ENCODE measurements at places on chromosomes 7 and 10.

- no peak for DNase-seq
These were observed 63.8 kb downstream of the FOXP2 start for GRCh38 chr7:114478384-114478783.

DNA sequence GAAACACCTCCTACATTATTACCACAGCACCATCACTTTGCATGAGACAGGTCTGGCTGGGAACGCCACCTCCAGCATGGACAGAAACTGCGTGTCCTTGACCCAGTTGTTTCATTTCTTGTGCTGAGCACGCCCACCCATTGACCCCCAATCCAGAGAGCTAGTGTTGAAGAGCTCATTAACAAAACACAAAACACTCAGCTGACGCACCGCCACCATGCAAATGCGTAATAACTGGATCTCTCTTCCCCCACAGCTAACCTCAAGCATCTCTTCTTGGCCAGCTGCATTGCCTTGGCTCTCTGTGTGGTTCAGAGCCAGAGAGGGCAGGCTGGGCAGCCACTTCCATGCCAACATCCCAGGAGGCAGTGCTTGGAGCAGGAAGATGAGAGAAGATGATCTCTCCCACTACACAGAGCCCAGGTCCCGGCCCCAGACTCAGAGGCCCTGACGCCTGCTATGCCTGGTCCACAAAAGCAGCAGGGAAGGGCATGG, 173.5 kb downstream of the PLXNA4 start:
- DNase-seq = no peak

- no peak for DNase-seq
These were observed 2.1 kb downstream of the SP4 start for GRCh38 chr7:21429786-21430574.

DNA sequence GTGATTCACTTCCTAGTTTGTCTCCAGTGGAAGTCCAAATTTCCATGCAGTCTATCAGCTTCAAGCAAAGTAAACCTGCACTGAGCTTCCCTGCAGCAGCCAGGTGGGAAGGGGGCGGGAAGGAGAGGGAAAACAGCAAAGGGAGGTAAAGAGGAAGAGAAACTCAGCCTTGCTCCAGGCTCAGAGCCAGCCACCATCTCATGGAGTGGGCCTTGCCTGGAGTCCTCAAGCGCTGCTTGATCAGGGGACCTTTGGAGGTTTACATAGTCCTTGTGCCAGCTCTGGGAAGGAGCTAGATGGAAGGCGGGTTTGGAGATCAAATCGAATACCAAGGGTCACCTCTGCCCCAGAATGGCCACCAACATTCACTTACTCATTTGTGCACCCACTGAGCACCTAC, 7.4 kb downstream of the CRTAC1 start:
- DNase-seq = no peak

GRCh38 chr10:71714031-71714410, 5.6 kb downstream of the C10orf105 start:
- DNase-seq = no peak

GRCh38 chr10:86526606-86527005, 5.0 kb upstream of the WAPL start:
- DNase-seq = no peak

DNA sequence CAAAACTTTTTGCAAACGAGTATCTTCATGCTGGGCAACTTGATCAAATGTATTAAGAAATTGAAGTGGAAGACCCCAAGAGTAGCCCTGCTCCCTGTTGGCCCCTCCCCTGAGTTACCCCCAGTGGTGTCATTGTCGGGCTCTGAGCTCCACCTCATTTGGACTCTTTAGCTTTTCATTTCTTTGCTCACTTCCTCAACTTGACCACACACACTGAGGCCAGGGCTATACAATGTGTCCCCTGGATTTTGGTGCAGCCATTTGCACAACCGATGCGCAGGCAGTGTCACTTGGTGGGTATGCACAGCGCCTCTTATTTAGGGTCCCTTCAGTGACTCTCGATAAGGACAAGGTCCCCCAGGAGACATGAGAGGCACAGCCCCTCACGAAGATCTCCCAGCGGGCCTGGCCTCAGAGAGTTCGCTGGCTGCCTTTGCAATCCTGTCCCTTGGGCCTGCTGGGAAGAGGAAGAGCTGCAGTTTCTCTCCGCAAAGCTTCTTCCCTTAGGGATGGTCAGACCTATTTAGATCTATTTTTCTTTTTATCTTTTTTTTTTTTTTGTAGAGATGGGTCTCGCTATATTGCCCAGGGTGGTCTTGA, 2.5 kb upstream of the MUC3A start:
- DNase-seq = no peak

- no peak for DNase-seq
These were observed 19.4 kb downstream of the GATA3 start for GRCh38 chr10:8073691-8074416.

DNA sequence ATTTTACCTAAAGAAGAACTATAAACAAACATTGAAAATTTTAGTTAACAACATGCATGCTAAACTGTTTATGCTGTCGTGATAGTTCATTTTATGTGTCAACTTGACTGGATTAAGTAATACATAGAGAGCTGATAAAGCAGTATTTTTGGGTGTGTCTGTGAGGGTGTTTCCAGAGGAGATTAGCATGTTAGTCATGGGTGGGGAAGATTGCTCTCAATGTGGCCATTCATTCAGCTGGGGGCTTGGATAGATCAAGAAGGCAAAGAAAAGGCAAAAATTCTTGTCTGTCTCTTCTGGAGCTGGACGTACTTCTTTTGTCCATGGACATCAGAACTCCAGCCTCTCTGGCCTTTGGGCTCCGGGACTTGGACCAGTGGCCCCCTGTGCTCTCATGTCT, 172.9 kb upstream of the SEMA3E start:
- DNase-seq = no peak
